ENCODE measurements at places on chromosomes 11 and 22. TPM values are rescaled to one million over a fixed set of nuclear protein-coding genes. Genes with fewer than 3 reads are reported as not detected.

- no peak for DNase-seq
Observed at GRCh38 chr11:7314811-7315604, 63.3 kb downstream of the SYT9 start.

APOL5 gene
- not detected for total RNA-seq

APOBEC3F gene
- 4.6 TPM for total RNA-seq

DNA sequence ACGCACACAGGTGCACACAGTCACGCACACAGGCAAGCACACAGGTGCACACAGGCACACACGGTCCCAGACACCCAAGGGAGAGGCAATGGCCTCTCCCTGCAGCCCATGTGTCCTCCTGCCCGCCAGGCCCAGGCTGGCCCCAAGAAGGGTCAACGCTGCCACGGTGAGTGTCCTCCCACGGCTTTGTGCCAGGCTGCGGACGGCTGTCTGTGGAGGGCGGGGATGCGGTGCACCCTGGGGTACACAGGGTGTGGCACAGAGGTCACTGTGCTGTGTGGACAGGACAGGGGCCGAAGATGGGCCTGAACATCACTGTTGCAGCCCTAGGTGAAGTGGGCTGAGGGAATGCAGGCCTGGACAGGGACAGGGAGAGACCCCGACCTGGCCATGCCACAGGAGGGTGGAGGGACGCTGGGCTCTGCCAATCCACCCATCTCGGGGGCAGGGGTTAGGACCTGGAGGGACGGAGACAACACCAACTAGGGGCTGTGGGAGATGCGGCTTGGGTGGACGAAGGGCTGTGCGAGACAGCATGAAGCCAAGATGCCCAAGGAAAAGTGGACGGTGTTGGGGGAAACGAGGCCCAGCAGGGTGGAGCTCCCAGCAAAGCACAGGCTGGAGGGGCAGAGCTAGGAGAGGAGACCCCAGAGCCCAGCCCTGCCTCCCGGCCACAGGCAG lies 523.8 kb downstream of the BRD1 start:
- no peak for DNase-seq

DNA sequence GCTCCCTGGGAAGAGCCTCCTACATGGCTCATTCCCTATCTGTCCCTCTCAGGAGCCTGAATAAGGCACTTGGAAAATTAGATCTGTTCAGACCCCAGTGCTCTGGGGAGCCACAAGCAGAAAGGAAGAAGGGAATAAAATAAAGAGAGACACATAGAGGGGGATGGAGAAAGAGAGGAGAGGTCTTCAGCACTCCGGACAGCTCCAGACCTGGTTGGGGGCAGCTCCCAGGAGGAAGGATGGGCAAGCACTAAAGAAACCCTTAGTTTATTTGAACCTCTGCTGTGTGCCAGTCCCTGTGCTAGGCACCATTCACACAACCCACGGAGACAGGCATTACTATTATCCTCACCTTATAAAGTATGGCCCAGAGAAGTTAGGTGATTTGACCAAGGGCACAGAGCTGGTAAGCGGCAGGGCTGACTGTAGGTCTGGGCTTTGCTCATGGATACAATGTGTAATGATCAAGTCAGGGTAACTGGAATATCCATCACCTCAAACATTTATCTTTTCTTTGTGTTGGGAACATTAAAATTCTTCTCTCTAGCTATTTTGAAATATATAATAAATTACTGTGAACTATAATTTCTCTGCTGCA lies 53.7 kb upstream of the LRRC32 start:
- DNase-seq, result no peak

- no peak for DNase-seq
Observed at GRCh38 chr11:14668731-14669301, 25.2 kb downstream of the PDE3B start.

DNA sequence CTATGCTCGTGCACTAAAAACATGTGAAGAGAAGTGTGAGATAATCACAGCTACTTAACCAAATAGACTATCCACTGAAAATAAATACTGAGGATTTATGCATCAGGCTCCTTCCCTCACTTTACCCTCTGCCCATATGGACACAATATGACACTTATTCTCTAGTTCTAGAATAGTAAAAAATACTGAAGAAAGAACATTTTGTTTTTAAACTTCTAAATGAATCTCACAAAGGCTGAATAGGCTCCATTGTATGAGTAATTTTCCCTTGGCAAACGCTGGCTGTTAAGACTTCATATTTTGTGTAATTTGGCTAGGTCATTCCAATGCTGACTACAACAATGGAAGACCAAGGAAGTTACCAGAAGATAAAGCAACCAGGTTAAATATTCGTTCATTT lies 9.9 kb downstream of the HPS5 start:
- DNase-seq, result no peak

- no peak for DNase-seq
Observed at GRCh38 chr11:106208760-106209159, 131.3 kb downstream of the AASDHPPT start.

DNA sequence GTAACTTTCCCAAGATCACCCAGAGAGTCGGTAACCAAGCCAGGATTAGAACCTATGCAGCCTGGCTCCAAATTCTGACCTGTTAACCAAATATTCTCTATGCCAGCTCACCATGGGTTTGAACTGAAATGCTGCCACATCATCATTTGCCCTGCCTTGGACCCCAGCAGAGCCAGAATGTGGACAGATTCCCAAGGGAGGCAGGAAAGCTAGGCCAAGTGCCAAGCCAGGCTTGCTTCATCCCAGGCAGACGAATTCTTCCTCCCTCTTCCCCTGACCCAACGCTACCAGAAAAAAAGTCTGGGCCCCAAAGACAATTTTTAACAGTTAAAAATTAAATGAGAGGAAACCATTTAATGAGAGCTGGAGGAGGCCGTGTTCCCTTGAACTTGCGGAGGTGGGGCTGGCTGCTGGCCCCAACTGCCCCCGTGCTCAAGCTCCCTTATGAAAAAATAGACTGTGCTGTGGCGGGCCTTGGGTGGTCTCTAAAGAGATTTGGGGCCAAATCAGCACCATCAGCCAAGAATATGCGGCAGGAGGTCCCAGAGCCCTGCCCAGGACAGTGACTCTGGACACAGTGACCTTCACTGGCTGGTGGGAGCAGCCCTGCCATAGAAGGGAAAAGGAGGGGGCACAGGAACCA lies 184.1 kb upstream of the SYT13 start:
- DNase-seq, result no peak

DNA sequence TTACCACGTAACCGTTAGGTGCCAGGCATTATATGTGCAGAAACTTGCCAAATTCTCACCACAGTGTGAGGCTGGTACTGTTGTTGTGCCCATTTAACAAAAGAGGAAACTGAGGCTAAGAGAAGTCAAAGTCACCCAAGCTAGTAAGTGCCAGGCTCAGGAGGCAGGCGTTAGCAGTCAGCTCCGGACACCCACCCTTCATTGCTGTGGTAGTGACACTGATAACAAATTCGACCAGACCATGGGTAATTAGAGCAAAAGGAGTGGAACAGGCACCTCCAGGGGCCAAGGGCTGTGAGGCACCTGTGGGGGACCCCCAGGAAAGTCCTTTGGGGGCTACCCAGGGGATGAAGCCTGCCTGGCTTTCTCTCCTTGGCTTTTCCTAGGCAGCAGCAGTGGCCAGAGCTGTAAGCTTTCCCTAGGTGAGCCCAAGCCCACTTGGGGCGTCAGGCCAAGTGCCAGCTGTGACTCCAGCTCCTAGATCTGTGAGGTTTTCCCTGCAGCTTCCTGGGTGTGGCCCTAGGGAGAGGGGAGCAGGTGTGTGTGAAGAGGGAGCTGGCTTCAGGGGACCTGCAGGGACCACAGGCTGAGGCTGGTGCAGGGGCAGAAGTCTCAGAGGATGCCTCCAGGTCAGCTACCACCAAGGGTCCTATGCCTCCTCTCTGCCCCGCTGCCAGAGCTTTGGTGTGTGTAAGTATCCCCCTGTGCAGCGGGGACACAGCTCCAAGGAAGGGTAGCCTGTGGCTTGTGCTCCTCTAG lies 19.7 kb upstream of the ALX4 start:
- DNase-seq, result no peak

DNA sequence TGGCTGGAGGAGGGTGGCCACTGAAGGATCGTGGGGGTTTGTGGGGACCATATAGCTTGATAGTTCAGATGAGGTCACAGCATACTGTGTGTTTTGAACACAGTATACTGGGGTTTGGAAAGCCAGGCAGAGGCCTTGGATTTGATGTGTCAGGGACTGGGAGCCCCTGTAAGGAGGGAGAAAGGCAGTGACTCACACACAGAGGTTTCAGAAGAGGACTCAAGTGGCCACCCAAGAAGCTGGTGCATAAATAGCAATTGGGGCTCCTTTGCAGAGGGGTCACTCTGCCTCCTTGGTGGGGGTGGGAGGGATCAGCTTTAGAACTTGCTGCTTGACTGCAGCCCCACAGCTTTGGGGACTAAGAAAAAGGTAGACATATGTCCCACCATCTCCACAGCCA lies 39.3 kb downstream of the SLC5A1 start:
- DNase-seq, result no peak

EMID1 gene
- not detected for total RNA-seq

DNA sequence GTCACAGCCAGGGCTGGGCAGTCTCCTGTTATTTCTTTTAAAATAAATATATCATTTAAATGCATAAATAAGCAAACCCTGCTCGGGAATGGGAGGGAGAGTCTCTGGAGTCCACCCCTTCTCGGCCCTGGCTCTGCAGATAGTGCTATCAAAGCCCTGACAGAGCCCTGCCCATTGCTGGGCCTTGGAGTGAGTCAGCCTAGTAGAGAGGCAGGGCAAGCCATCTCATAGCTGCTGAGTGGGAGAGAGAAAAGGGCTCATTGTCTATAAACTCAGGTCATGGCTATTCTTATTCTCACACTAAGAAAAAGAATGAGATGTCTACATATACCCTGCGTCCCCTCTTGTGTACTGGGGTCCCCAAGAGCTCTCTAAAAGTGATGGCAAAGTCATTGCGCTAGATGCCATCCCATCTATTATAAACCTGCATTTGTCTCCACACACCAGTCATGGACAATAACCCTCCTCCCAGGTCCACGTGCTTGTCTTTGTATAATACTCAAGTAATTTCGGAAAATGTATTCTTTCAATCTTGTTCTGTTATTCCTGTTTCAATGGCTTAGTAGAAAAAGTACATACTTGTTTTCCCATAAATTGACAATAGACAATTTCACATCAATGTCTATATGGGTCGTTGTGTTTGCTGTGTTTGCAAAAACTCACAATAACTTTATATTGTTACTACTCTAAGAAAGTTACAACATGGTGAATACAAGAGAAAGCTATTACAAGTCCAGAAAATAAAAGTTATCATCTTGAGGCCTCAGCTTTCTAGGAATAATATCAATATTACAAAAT lies 13.4 kb downstream of the OR51B4 start:
- DNase-seq, result peak; percentile 19

GRCh38 chr11:66194391-66194790 lies 74.0 kb upstream of the RAB1B start:
- DNase-seq, result no peak

GRCh38 chr11:95072948-95073347 lies 6.2 kb downstream of the SRSF8 start:
- no peak for DNase-seq

TRIM3 gene
- total RNA-seq, result 15.4 TPM

GRCh38 chr22:24485608-24486007 lies 9.5 kb upstream of the UPB1 start:
- no peak for DNase-seq

MUC2 gene
- not detected for total RNA-seq

- no peak for DNase-seq
Observed at GRCh38 chr11:57752954-57753353, 1.3 kb upstream of the BTBD18 start.

GRCh38 chr11:72789493-72790131 lies 4.2 kb downstream of the STARD10 start:
- no peak for DNase-seq

GRCh38 chr11:124961972-124962609 lies 8.1 kb downstream of the CCDC15 start:
- peak; percentile 45 for DNase-seq

DNA sequence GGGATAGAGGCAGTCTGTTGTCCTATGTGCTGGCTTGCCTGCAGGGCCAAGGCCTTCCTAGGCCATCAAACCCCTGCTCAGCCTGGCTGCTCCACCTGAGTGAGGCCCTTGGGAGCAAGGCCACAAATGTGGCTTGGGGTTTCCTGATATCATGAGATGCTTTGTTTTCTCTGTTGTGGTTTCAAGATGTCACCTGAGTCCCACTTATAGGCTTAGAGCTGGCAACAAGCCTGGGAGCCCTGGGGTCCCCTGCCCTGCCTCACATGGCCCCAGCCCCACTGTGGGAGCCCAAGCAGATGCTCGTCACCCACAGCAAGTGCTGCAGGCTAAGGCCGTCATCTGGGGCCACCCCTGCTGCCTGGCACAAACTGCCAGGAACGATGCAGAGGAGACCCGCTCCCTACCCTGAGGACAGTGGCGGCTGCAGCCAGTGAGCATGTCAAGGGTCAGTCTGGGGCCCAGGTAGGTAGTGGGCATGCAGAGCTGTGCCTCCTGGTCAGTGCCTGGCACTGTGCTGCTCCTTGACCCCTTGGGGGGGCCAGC lies 75.4 kb upstream of the KCNQ1OT1 start:
- DNase-seq, result no peak

GRCh38 chr22:37178350-37179125 lies 9.5 kb downstream of the C1QTNF6 start:
- DNase-seq, result no peak

DNA sequence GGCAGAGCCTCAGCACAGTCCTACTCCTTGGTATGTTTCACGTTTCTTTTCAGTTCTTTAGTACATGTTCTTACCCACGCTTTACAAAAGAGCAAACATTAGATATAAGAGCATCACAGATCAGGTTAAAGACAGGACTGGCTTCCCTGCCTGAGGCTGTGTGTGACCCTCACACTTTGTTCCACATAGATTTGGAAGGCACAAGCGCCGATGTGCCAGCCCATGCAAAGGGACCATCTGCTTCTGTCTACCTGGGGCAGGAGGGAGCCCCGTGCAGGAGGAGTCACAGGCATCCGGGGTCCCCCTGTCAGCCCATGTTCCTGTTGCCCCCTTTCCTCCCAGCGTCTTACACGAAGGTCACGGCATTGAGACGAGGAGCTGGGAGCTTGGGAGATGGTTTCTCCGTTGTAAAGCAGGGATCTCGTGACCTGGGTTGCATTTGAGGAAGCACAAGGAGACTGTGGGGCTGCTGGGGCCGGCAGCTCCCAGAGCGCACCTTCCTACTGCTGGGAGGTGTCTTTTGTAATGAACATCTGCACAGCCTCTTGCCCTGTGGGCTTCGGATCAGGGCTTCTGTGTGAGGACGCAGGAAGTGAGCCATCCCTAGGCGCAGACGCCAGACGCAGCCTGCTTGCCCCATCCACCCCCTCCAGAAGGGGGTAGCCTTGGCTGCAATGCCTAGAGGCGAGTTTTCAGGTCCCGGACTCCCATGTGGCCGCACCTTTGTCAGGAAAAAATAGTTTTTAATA lies 72.6 kb downstream of the SCN3B start:
- DNase-seq, result no peak

DNA sequence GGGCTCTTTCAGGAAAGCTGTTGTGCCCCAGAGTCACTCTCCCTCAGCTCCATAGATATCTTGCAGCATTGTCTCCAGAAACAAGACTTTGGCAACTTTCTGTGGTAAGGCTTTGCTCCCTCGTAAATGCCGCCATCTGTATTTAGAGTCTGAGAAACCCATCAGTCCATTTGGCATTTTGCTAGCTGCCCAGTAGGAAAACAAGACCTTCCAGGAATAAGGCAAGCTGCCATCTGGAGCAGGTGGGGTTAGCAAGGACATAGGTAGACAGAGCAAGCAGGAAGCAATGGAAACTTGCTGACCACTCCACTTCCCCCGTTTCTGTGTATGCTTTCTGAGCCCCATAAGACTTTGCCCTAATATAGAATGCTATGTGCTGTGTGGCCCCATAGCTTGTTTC lies 131.9 kb downstream of the SPATA19 start:
- no peak for DNase-seq
